Right forelimb (tissue), 1 donor: ENCODE measurements at places on chromosomes 1 and 21.

DNA sequence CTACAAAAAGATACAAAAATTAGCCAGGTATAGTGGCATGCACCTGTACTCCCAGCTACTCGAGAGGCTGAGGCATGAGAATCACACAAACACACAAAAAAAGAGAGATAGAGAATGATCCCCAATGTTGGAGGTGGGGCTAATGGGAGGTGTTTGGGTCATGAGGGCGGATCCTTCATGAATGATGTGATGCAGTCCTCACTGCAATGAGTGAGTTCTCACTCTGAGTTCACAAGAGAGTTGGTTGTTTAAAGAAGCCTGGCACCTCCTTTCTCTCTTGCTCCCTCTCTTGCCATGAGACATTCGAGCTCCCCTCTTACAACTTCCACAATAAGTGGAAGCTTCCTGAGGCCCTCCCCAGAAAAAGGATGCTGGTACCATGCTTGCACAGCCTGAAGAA lies 17.3 kb downstream of the KCNT2 start:
- no peak for DNase-seq

DNA sequence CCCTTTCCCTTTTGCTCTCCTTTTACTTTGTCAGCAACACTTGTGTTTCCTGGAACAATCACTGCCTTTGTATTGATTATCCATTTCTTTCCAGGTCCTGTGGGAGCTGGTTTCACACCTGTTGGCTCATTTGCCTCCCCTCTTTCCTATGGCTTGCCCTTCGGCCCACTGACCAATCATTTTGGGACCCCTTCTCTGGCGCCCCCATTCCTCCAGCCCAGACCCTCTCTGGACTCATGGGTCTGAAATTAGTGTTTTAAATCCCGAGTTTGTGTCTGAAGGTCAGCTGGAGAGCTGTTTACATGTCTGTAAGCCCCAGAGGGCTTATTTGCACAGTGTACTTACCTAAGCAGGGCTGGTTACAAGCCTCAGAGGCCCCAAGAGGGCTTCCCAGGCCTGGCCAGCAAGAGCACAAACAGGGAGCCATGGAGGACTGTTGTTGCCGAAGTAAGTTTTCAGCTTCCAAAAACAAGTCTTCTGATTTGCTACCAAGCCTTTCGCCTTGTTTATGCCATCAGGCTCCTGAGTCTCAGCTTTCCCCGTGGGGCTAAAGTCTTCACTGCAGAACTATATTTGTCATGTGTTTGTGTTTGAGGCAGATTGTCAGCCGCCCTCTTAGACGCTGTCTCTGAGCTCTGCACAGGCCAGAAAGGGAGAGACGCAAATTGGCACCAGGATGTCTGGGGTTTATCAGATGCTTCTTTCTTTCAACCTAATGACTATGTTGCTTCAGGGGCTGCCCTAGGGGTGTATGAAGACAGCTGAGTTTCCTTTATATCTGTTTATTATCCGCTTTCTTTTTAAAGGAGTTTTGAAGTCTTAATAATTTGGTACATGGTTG lies 93.0 kb downstream of the ATP1A1 start:
- DNase-seq = no peak

GRCh38 chr21:28771790-28772501 lies 220.7 kb downstream of the LTN1 start:
- no peak for DNase-seq

- DNase-seq = no peak
These were observed 140.5 kb downstream of the SPATA46 start for GRCh38 chr1:162236201-162236600.

DNA sequence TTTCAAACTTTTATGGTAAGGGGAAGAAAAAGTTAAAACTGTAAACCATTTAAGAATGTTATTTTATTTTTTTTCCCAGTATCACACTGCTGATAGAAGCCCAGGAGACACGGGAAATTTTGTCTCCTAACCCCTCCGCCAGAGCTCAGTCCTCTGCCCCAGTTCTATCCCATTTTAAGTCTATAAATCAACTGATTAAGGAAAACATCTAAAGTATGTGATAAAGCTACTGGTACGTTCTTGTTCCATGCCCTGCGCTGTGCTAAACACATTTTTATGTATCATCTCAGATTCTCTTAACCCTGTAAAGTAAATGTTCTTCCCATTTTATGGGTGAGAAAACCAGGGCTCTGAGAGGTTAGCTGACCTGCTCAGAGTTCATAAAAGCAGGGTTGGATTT lies 34.7 kb downstream of the NIPAL3 start:
- DNase-seq = no peak

DNA sequence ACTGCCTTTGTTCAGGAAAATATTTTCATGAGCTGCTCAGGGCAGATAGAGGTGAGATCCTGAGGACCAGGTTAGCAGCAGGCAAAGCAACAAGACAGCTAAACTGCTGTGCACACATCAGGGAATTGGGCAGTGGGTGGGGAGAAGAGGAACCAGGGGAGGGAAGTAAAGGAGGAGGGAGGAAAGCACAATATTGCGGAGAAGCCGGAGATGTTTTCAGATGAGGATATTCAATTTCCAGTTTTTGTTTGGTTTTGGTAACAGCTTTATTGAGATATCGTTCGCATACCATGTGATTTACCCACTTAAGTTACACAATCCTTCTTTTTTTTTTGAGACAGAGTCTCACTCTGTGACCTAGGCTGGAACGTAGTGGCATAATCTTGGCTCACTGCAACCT lies 34.5 kb downstream of the EPHA10 start:
- no peak for DNase-seq

DNA sequence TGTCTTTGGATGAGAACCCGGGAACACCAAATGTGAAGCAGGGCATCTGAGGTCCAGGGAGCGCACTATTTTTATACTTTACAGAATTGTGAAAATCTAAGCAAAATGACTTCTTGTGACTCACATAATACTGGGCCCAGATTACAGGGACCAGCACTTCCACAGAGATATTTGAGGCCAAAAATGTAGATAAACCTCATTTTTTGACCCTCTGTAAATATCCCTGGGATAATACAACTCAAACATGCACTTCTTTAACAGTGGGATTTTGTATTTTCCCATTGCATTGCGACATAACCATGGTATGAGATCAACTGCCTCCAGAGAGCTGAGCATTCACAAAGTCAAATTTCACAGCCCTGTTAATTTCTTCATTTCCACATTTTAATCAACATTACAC lies 289.4 kb upstream of the ADGRL4 start:
- DNase-seq = no peak

DNA sequence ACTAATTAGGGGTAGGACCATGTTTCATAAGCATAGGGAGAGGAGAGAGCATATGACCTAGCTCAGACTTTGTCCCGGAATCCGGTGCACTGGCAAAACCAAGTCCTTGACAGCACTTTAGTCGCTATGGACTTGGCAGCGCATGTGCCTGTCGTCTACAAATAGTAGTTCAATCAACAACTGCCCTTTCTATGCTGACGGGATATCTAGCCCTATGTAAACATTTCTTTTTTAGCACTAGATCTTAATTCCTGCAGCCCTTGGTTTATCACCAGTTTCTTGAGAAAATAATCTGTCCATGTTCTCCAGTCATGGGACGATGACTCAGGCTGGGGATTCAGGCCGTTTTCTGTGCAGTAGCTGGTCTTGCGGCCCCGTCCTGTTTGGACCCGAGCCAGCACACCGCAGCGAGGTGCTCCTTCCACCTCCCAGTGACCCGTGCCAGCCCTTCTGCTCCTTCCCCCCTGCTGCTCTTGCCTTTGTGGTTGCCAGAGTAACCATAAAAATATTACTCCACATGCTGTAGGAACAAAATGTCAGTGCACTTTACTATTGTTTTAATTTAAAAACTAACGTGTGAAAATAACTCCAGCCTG lies 8.6 kb upstream of the MT1HL1 start:
- no peak for DNase-seq

DNA sequence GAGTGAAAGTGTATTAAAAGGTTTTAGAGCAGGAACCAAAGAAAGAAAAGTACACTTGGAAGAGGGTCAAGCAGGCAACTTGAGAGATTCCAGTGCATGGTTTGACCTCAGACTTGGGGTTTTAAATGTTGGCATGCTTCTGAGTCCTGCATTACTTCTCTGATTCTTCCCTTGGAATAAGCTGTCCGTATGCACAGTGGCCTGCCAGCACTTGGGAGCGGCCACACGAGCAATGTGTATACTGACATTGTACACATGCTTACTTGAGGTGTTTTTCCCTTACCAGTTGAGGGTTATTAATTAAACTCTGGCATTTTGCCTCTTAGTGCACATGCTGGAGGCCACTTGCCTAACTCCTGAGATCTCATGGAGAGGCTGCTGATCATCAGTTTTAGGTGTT lies 786.6 kb upstream of the RGS18 start:
- DNase-seq = no peak

- no peak for DNase-seq
These were observed 1.3 kb downstream of the ZBTB7B start for GRCh38 chr1:155003766-155004351.

GRCh38 chr1:206518743-206519142 lies 11.4 kb downstream of the RASSF5 start:
- no peak for DNase-seq

- DNase-seq = no peak
These were observed 32.9 kb upstream of the RASAL2 start for GRCh38 chr1:178060789-178061556.

GRCh38 chr21:43757601-43758000 lies 18.5 kb downstream of the CSTB start:
- no peak for DNase-seq

DNA sequence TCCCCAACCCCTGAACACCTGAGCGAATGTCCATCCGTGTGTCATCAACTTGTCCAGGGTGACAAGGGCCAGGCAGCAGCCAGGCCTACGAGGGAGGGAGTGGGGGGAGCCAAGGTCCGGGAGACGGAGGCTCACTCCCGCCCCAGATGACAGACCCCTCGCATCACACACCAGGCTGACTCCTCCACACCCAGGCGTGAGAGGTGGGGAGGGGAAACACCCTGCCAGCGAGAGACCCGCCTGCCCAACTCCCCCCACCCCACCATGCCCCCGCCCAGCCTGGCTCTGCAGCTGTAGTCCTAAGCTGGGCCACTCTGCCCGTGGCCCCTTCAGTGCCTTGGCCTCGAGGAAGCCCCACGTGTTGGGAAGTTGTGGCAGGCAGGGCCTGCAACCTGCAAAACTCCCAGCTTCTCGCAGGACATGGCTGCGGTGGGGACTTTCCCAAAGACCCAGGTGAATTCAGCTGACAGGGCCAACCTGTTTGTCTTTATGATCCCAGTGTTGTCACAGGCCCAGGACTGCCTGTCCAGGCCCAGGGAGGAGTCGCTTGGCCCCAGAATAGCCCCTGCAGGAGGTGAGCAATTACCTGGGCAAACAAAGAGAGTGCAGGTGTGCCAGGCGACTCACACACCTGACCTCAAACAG lies 62.9 kb downstream of the RIPK4 start:
- no peak for DNase-seq

DNA sequence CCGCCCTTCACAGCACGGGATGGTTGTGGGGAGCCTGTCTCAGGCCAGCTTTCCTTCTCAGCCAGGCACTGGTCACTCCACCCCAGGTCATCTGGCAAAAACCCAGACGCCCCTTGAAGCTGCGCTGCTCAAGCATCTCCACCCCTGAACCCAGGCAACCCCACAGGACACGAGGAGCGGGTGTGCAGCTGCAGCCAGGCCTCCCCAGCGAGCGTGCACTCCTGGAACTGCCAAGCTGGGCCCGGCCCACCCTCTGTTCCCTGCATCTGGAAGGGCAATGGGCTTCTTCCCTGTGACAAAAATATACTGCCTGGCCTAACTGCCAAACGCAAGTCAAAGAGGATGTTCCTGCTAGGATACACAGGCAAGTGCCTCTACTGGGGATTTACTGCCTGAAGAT lies 39.7 kb downstream of the SLC66A1 start:
- no peak for DNase-seq

DNA sequence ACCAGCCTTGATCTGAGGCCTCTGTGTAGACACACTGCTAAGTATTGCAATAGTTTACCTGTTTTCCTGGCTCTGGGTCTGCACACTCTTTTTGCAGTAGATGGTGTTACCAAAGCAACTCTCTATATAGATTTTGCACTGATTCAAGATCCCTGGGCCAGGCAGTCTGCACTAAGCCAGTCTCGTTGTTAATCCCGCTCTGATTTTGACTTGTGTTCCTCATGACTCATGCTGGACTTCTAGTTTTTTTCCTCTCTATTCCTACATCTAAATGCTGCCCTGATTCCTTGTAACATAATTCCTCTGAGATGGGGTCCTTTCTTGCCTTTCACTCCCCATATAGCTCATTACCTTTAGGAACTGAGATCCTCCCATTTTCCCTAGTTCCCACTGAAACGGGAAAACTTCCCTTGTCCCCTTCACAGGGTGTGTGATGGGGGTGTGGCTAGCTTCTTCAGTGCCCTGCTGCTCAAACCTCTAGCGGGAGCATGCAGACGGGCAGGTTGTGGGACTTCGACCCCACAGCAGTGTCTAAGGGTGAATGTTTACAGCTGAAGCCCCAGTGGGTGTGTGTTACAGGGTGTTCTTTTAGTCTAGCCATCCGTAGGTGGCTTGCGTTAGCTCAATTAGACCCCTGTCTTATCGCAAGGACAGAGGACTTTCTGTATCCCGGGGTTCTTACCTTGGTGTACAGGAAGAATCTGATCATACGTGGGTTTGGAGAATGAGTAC lies 106.5 kb upstream of the RAB3GAP2 start:
- no peak for DNase-seq

DNA sequence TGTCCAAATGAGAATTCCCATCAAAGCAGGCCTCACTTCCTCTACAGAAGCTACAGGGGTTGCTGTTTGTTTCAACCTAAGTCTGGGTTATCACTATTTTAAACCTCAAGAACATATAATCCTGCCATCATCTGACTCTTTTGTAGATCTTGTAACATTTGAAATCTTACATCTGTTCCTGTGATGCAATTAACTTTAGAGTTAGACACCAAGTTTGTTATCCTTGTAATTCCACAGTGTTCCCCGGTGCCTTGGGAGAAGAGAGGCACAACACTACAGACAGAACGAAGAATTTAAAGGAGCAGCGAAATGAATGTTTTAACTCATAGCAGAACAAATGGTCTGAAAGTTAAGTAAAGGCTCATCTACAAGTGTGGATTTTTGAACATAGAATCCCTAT lies 116.1 kb downstream of the UCHL5 start:
- no peak for DNase-seq

DNA sequence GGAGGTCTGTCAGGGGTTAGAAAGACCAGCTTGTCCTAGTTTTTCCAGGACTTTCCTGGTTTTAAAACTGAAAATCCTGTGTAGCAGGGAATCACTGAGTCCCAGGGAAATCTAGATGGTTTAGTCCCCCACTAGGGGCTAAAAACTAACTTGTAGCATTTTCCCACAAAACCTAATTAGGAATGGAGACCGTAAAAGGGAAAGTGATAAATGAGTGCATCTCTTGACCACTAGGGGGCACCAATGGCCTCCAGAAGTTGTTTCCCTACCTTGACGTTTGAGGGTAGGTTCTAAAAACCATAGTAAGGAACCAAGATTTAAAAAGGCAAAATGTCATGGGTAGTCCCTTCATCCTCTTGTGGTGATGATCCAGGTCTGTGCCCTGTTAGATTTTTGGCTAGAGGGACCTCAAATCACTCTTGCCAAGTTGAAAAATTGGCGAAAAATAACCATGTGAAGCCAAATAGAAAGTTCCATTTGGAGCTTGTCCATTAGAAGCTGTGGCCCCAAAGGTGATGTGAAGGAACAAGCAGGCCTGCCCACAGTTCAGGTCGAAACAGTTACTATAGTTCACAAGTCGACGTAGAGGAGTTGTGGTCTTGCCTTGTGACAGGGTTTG lies 24.5 kb downstream of the CLIC6 start:
- no peak for DNase-seq
